ENCODE measurements at places on chromosomes 4 and X. TPM values are rescaled to one million over a fixed set of nuclear protein-coding genes. Genes with fewer than 3 reads are reported as not detected.

RP2 gene
- 17.1 TPM for polyA plus RNA-seq

IL13RA2 gene
- polyA plus RNA-seq = 0.38 TPM

AADAT gene
- 23.7 TPM for polyA plus RNA-seq

NCAPG gene
- polyA plus RNA-seq = 29.3 TPM

AMOT gene
- 72.5 TPM for polyA plus RNA-seq

ABCG2 gene
- 11.9 TPM for polyA plus RNA-seq

WDR17 gene
- 10.0 TPM for polyA plus RNA-seq

RNF212 gene
- 10.5 TPM for polyA plus RNA-seq

SERPINA7 gene
- 0.18 TPM for polyA plus RNA-seq

DNA sequence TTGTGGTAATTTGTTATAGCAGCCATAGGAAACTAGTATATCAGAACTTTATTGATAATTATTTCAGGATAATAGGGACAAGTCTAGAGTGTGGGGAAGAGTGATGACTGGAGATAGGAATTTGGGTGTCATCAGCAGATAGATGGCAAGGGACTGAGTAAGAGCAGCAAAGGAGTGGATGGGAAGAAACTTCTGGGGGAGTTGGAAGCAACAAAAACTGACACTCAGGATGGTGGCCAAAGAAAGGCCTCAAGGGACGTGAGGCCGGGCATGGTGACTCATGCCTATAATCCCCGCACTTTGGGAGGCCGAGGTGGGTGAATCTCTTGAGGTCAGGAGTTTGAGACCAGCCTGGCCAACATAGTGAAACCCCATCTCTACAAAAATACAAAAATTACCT lies 9.1 kb upstream of the SLC25A5 start:
- DNase-seq = no peak

DNA sequence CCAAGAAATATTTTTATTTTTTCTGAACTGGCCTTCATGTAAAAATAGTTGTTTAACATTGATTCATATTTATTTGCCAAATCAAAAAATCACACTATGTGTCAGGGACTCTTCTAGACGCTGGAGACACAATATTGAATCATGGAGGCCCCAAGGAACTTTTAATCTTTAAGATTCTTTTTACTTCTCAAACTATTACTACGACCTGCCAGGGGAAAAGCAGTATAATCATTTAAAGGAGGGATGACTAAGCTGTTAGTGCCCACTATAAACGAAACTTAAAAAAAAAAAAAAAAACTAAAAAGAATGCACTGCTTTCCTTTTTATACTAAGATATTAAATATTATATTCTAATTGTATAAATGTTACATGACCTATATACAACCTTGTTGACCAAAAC lies 84.7 kb downstream of the PPA2 start:
- no peak for DNase-seq

DNA sequence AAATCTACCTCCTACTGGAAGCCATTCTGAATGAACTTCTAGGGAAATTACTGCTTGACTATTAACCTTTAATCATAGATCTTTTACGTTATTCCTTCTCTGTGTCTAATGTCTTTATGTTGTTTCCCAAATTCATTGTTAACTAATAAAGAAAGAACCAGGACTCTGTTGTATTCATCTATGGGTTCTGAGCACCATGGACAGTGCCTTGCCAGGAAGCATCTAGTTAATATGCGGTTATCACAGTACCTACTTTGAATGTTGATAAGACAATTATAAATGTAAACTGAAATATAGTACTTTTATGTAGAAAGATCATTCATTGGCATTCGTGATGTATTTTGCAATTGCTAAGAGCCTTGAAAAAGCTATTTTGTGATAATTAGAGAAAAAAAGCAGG lies 23.8 kb downstream of the NWD2 start:
- DNase-seq = no peak

DNA sequence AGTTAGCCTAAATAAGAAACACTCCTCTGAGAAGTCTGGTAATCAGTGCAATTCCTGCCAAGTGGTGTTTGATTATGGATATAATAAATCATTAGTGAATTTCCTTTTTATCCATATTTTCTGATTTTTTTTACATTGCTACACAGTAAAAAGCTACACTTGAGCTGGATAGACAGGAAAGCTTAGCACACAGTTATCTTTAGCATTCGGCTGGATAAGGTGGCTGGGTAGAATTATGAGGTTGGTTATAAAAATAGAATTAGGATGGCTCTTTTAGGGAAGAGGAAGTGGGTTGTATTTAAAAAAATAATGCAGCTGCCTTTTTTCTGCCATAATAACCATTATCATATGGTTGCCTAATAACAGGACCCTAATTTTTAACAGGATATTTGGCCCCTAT lies 460.6 kb downstream of the NAF1 start:
- no peak for DNase-seq

GRCh38 chr4:26088433-26088928 lies 174.5 kb downstream of the SMIM20 start:
- no peak for DNase-seq

GRCh38 chrX:106791495-106791894 lies 11.0 kb upstream of the TBC1D8B start:
- DNase-seq = no peak

GRCh38 chr4:91243132-91243531 lies 1060.6 kb upstream of the GRID2 start:
- DNase-seq = no peak

DNA sequence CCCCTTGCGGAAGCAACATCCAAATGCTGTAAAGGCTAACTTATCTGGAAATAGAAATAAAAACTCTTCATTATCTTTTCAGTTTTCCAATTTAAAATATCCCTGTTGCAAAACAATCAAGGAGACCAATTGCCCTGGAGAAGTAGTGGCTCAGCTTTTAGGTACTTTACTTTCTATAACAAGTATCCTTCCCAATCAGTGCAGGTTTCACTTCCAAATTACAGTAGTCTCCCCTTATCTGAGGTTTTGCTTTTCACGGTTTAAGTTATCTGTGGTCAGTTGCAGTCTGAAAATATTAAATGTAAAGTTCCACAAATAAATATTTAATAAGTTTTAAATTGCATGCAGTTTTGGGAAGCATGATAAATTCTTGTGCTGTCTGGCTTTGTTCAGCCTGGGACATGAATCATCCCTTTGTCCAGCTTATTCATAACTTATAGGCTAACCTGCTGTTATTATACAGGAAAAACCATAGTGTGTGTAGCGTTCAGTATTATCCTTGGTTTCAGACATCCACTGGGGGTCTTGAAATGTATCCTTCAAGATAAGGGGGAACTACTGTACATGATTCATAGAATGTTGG lies 973.1 kb upstream of the GRID2 start:
- no peak for DNase-seq

GRCh38 chr4:27270435-27270834 lies 409.8 kb downstream of the STIM2 start:
- DNase-seq = no peak

DNA sequence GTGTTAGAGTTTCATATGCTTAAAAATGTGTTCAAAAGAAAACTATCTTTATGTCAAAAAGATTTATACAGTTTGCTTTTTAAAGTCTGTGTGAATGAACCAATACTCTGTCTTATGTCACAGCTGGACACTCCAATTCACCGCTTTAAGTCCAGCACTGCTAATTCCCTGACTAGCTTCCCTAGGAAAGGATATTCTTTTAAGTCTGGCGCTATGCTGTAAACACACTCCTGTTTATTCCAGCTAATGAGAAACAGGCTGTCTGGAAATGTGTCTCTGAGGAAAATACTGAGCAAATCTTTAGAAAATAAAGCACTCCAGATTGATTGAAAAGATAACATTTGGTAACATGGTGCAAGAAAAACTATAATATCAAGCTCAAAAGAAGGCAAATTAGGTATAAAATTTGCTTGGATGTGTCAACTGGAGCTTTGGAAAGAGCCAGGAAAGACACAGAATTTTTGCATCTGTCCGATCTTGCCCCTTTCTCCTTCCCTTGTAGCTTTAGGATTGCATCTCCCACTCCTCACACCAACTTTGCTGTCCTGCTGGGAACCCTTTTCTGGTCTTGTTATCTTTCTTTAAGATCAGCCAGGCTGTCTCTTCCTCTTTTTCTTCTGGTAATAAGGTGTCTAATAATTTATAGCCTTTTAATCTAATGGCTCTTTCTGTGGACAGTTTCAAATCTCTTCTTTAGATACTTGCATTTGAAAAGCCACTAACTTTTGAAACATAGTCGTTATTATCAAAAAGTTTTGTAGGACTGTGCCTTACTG lies 40.9 kb upstream of the VEGFC start:
- DNase-seq = no peak

GRCh38 chr4:113566015-113566795 lies 195.3 kb downstream of the CAMK2D start:
- no peak for DNase-seq

GRCh38 chr4:12949719-12950490 lies 534.2 kb downstream of the RAB28 start:
- DNase-seq = no peak

Measured in left renal pelvis (tissue), 4 donors.